Common myeloid progenitor, CD34-positive (primary cell): ENCODE measurements at places on chromosomes 6 and 20.

DNA sequence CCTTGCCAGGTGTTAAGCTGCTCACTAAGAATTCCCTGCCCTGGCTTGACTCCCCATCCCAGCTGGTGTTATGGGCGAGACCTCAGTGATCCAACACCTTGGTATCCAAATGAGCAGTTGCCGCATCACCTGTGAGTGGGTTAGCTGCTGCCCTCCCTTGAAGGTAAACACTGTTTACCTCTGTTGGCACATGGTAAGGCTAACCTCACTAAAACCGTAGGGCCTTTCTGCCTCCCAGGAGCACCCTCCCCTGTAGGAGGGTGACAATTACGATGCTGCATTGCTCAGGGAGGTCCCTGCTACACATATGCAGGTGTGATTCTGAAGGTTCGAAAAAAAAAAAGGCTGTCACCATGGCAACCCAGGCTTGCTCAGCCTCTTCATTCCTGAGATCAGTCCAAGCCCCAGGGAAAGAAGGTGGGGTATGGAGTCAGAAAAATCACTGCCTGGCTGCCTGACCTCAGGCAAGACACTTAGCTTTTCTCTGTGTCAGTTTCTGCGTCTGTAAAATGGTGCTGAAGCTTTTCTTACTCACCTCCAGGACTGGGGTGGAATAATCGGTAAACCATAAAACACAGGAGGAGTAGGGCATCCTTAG is 19.5 kb downstream of the PNPLA1 start:
- DNase-seq, result no peak
- no peak overlapping the region for H3K4me3 ChIP-seq
- H3K36me3 ChIP-seq, result no peaks in the 10 kb centered on the region
- H3K27ac ChIP-seq, result no peak overlapping the region
- peaks cover 27% of the 10 kb centered on the region for H3K27me3 ChIP-seq

GRCh38 chr20:54228841-54229240 is 21.0 kb downstream of the PFDN4 start:
- no peaks in the 10 kb centered on the region for H3K4me1 ChIP-seq
- H3K27ac ChIP-seq, result no peak overlapping the region
- no peak overlapping the region for H3K4me3 ChIP-seq
- DNase-seq, result no peak
- H3K36me3 ChIP-seq, result no peaks in the 10 kb centered on the region

DNA sequence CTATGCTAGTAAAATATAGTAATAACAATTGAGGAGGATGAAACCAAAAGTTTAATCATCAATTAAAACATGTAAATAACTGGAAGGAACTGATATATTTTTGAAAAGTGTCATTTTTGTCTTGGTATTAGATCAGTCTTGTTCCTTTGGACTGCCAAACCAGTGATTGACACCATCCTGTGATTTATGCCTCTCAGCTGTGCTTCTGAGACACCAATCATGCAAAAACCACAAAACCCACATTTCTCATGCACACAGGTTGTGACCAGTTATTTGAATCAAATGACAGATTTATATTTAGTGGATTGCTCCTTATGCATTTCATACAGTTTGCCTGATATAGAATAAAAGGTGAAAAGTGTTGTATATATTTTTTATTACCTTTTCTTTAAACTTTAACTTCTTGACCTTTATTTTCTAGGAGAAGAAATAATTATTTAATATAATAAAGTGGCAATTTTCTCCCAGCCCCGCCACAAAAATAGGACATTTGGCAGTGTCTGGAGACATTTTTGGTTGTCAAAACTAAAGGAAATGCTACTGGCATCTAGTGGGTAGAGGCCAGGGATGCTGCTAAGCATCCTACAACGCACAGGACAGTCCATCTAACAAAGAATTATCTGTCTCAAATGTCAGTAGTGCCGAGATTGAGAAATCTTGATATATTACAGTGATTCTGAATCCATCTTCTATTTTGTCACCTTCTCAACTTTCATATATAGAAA is 383.6 kb downstream of the BCKDHB start:
- DNase-seq, result peak; percentile 0
- H3K4me1 ChIP-seq, result no peaks in the 10 kb centered on the region
- H3K27me3 ChIP-seq, result peaks cover 1% of the 10 kb centered on the region
- H3K4me3 ChIP-seq, result no peak overlapping the region
- H3K27ac ChIP-seq, result no peak overlapping the region

DNA sequence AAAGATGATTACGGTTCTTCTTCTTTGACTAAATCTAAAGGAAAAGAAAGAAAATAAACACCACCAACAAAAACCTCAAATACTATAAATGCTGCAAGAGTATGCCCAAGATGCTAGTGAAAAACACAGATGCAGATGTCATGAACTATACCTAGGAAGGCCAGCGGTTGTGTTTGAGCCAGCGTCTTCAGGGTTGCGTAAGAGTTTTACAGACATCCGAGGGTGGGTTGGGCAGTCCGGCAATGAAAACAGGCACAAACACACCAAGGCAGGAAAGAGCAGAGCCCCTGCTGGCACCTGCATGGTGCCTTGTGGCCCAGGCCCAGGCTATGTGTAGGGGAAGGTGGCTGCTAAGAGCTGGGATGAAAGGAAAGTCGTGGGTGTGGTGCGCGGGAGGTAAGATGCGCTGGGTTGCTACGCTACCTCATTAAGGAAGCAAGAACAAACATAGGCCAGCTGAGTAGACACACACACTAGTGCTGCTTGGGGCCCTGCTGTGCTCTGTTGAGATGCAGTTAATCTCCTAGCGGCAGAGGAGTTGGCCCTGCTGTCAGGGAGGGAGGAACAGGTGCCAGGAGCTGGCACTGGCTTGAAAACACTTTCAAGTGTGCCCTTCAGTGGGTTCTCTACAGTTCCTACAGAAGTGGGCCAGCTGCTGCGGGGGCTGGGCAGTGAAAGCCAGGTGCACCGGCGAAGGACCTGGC is 170.2 kb upstream of the PLN start:
- no peaks in the 10 kb centered on the region for H3K27me3 ChIP-seq
- no peak overlapping the region for H3K27ac ChIP-seq
- H3K4me3 ChIP-seq, result no peak overlapping the region
- H3K4me1 ChIP-seq, result no peaks in the 10 kb centered on the region

DNA sequence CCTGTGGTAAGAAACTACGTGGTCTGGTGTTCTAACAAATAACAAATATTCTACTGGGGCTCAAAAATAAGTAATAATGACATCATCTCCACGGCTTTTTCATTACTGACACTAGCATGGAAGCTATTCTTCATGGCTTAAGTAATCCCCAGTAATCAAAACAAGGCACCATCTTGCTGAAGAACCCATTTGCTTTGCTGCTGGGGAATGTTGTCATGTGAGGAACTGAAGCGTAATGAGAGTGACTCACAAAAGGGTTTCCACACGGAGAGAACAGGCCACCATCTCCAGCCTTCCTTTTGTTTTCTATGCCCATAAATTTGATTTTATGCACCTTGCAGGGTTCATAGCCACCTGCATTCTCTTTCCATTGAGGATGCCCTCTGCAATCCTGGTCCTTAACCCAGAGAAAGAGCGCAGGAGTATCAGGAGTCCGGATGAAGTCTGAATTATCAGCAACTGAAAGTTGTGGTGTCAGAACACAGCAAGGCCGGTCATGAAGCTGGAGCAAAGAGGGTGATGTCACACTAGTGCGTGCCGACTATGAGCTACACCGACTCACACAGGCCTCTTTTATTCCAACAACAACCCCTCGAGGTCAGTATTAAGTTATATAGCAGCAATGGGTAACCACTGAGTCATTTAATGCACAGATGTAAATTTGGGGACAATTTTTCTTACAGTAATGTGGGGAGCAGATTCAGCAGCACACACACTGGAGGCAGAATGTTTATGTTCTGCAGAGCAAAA is 173.7 kb upstream of the SSTR4 start:
- H3K27me3 ChIP-seq, result no peaks in the 10 kb centered on the region
- DNase-seq, result no peak
- no peaks in the 10 kb centered on the region for H3K4me1 ChIP-seq
- no peak overlapping the region for H3K4me3 ChIP-seq

GRCh38 chr20:43540673-43541060 is 18.2 kb upstream of the SGK2 start:
- no peak overlapping the region for H3K4me3 ChIP-seq
- H3K36me3 ChIP-seq, result peaks cover 16% of the 10 kb centered on the region
- H3K27ac ChIP-seq, result no peak overlapping the region
- no peaks in the 10 kb centered on the region for H3K27me3 ChIP-seq
- no peak for DNase-seq
- H3K4me1 ChIP-seq, result no peaks in the 10 kb centered on the region

DNA sequence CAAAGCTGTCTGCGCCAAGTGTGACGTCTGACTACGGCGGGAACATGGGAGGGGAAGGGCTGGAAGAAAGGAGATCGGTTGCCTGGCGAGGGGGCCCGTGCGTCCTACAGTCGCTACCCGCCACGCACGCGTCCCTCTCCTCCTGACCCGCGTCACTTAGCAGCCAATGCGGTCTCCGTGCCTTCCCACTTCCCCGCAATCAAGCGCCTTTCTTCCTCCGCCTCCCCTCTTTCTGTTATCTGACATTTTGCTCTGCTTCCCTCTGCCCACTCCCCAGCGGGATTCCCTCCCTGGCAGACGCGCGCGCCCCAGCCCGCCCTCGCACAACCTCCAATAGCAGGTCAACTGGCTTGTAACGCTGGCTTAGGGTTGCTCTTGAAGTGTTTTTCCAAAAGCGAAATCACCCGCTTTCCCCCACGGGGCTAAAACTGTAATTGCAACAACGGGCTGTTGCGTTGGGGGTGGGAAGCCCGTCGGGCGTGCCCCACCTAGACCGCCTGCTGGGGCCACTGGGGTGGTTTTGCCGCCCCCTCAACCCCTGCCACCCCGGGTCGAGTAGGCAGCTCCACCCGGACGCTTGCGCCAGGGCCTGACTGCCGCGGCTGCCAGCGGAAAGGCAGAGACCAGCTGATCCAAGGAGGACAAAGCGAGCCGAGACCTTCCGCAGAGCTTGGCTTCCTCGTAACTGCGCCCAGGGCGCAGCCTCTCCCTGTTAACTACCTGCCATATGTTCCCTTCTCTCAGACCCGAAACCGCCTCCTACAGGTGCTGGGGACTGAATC is 6.2 kb upstream of the SOX4 start:
- peak overlapping the region; percentile 99 for H3K4me3 ChIP-seq
- H3K36me3 ChIP-seq, result no peaks in the 10 kb centered on the region
- H3K27me3 ChIP-seq, result no peaks in the 10 kb centered on the region

GRCh38 chr6:3731700-3732099 is 19.8 kb downstream of the PXDC1 start:
- H3K36me3 ChIP-seq, result peaks cover 2% of the 10 kb centered on the region
- no peak overlapping the region for H3K27ac ChIP-seq
- H3K27me3 ChIP-seq, result no peaks in the 10 kb centered on the region
- peaks cover 2% of the 10 kb centered on the region for H3K4me1 ChIP-seq

- H3K4me3 ChIP-seq, result peak overlapping the region; percentile 36
- no peaks in the 10 kb centered on the region for H3K36me3 ChIP-seq
- no peak overlapping the region for H3K27ac ChIP-seq
- H3K27me3 ChIP-seq, result no peaks in the 10 kb centered on the region
Measured at GRCh38 chr6:135128268-135128914, 52.7 kb upstream of the MYB start.
